Dermis blood vessel endothelial cell (primary cell): ENCODE measurements at places on chromosomes 12 and 14. TPM values are rescaled to one million over a fixed set of nuclear protein-coding genes. Genes with fewer than 3 reads are reported as not detected.

Gene KCNJ8
- 0.14 and 0.17 TPM in 2 replicates for total RNA-seq

Gene SYNDIG1L
- not detected in 2 replicates for total RNA-seq

Gene KLRK1
- not detected in 2 replicates for total RNA-seq

Gene TPPP2
- total RNA-seq = not detected in 2 replicates

Gene BCL11B
- under 0.01 and 0.05 TPM in 2 replicates for total RNA-seq

Gene PNMA1
- total RNA-seq = 15.7 and 38.0 TPM in 2 replicates

Gene CLEC4D
- not detected in 2 replicates for total RNA-seq

Gene LRRC10
- not detected in 2 replicates for total RNA-seq

Gene SLC2A13
- 4.6 and 6.5 TPM in 2 replicates for total RNA-seq

Gene BCL2L14
- not detected in 2 replicates for total RNA-seq

Gene APOF
- not detected in 2 replicates for total RNA-seq

Gene DBX2
- total RNA-seq = not detected in 2 replicates

Gene ACYP1
- total RNA-seq = 6.6 and 9.4 TPM in 2 replicates

Gene TAS2R43
- 1.0 and 2.1 TPM in 2 replicates for total RNA-seq

Gene BBS10
- total RNA-seq = 12.8 TPM in 2 replicates

Gene TMEM233
- total RNA-seq = 0.23 and 0.34 TPM in 2 replicates

Gene LTBP2
- 89.2 and 90.5 TPM in 2 replicates for total RNA-seq

Gene CMA1
- total RNA-seq = not detected in 2 replicates

Gene STYK1
- 4.6 and 7.9 TPM in 2 replicates for total RNA-seq

Gene CRIP1
- 0.42 and 0.68 TPM in 2 replicates for total RNA-seq
